Activated CD8-positive, alpha-beta T cell treated with anti-CD3 and anti-CD28 coated beads for 36 hours (primary cell): ENCODE measurements at places on chromosomes 16 and 17. TPM values are rescaled to one million over a fixed set of nuclear protein-coding genes. Genes with fewer than 3 reads are reported as not detected.

EFCAB13 gene
- total RNA-seq: 4.3 TPM

DNA sequence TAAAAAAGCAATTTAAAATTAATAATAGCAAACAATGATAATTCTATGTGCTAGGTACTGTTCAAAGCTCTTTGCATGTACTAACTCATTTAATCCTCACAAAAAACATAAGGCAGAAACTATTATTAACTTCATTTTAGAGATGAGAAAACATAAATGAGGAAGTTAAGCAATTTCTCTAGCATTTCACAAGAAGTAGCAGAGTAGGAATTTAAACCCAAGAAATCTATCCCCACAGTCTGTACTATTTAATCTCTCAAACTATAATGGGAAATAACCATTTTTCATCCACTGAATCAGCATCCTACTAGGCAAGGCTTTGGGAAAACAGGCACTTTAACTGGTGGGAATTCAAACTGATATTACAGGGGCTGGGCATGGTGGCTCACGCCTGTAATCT, 42.2 kb upstream of the INTS2 start:
- DNase-seq: no peak

DNA sequence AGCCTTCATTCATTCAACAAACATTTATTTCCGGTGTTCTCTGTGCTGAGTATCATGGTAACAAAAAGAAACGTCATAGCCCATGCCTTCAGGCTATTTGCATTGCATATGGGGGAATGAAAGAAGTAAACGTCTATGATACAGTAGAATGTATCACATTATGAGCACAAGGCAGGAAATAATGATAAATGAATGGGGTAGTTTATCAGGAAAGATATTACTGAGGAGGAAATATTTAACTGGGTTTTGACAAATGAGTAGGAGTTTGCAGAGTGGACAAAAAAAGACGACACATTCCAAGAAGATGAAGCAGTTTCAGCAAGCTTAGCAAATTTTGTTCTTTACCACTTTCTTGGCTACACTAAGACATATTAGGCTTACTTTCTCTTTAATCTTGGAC, 1.3 kb upstream of the KRTAP4-7 start:
- no peak for DNase-seq

DNA sequence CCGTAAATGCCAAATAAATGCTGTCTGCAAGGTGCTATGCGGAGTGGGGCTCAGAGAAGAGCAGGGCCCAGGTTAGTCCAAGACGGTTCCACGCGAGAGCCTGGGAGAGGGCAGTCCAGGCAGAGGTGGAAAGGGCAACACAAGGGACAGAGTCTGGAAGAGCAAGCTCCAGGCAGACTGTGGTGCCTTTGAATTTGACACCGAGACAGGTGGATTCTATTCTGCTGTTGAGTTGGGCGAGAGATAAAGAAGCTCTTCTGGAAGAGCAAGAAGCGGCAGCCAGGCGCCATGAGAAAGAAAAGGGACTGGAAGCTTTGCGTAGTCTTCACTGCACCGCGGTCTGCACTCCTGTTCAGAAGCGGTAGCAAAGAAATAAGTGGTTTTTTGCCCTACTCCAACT, 55.6 kb downstream of the CYTH1 start:
- DNase-seq: no peak

DNA sequence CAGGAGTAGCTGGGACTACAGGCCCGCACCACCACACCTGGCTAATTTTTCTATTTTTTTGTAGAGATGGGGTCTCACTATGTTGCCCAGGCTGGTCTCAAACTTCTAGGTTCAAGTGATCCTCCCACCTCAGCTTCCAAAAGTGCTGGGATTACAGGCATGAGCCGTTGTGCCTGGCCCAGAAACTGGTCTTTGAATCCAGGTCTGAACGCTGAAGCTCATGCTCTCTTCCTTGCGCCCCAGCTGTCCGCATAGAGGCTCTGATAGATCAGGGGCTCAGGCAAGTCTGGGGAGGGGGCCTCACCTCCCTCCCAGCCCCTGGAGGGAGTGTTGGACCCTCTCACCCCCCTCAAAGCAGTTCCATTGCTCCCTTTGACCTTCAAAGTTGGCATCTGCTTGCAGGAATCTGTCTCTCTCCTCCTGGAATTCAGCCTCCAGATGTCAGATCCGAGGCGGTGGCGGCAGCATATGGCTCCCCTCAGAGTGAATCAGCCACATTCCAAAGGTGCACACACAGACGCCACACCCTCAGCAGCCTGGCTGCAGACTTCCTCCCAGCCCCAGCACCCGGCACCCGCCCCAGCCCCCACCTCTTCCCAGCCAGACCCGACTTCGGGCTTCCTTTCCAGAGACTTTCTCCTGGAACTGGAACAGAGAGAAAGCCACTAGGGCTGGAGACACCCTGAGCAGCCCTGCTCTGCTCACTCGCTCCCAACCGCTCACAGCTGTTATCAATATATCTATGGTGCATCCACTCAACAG, 16.9 kb upstream of the GLIS2 start:
- DNase-seq: no peak

GRCh38 chr17:33328129-33328528, 35.0 kb upstream of the ASIC2 start:
- peak; percentile 19 for DNase-seq

GRCh38 chr16:70391881-70392481, 45.3 kb downstream of the DDX19A start:
- no peak for DNase-seq

DNA sequence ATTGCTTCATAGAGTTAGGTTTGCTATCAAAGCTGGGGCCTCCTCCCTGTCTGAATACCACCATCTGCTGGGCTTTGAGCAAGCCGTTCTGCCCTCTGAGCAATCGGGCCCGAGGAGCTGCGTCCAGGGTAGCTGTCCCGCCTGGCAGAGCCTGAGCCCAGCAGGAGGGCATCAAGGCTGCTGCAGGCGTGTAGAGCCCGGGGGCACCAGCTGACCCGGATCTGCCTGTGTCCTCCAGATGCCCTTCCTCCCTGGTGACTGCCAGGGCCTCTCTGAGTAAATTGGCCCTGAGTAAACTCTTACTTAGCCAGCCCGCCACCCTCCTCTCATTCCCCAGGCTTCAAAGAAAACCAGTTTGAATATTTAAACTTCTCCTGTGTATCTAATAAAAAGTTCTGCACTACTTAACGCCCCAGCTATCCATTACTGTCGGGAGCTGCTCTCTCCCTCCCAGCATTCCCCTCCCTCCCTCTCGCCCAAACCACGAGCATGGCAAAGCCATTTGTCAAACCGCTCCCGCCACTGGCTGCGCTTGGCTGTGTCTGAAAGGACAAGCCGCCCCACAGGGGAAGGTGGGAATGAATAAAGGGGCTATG, 16.4 kb downstream of the CDK5RAP3 start:
- DNase-seq: no peak

DNA sequence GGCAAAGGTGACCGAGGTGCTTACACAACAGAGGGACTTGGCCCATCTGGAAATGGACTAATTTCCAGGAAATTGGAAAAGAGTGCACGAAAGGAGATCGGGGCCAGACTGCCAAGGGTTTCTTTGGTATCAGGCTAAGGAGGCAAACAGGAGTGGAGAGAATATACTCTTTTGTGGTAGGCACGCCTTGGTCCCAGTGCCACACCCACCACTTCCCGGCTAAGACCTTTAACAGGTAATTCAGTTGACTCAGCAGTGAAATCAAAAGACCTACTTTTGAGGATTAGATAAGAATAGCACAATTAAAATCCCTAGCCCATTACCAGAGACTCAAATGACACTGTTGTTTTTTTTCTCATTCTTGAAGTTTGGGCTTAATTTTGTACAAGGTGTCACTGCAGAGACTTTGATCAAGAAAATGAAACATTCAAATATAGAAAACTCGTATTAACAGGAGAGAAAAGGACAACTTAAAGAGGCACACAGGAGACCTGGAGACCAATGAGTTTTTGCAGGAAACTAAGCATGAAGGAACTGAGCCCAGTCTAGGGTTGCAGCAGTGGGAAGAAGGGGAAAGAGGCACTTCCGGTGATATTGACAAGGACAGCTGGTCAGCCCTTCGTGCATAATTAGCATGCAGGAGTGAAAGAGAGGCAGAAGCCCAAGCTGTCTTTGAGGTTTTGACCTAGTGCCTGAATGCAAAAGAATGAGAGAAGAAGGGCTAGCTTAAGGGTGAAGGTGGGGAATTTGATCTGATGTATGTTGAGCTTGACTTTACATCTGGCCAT, 265.5 kb upstream of the CCL2 start:
- DNase-seq: no peak

BAIAP3 gene
- total RNA-seq: 0.68 TPM

- DNase-seq: peak; percentile 91
Measured at GRCh38 chr17:43360376-43360738, 38.4 kb upstream of the ARL4D start.

NOB1 gene
- 146 TPM for total RNA-seq

GRCh38 chr16:70692130-70692872, 6.4 kb upstream of the MTSS2 start:
- DNase-seq: no peak

ACBD4 gene
- 12.6 TPM for total RNA-seq

HSPB9 gene
- not detected for total RNA-seq

CACNG5 gene
- not detected for total RNA-seq

DNA sequence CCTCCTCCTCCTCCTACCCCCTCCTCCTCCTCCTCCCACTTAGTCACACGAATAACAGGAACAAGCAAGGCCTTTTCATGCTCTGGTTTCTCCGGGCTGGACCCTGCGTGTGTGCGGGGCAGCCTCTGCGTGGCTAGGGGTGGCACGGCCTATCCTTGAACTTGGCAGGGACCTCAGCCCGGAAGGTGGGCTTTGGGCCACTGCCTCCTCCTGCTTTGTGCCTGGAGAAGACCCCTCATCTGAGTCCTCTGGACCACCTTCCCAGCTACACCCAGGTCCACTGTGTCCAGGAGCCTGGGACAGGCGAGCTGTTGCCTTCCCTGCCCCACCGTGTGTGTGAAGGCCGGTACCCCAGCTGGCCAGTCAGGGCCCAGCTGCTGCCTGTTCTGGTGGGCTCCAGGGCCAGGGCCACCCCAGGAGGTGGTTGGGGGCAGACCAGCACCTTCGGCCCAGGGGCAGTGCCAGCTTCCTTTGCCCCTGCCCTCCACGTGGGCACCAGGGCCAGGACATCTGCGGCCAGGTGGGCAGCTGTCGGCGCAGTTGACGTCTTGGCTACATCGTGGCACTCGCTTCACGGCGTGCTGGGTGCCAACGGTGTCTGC, 35.4 kb downstream of the GINS2 start:
- no peak for DNase-seq
